ENCODE measurements at places on chromosomes 12 and 14.

GRCh38 chr12:45166056-45166455 lies 49.8 kb upstream of the ANO6 start:
- no peak for DNase-seq

GRCh38 chr14:99755629-99756603 lies 37.3 kb upstream of the EML1 start:
- DNase-seq = peak; percentile 35

DNA sequence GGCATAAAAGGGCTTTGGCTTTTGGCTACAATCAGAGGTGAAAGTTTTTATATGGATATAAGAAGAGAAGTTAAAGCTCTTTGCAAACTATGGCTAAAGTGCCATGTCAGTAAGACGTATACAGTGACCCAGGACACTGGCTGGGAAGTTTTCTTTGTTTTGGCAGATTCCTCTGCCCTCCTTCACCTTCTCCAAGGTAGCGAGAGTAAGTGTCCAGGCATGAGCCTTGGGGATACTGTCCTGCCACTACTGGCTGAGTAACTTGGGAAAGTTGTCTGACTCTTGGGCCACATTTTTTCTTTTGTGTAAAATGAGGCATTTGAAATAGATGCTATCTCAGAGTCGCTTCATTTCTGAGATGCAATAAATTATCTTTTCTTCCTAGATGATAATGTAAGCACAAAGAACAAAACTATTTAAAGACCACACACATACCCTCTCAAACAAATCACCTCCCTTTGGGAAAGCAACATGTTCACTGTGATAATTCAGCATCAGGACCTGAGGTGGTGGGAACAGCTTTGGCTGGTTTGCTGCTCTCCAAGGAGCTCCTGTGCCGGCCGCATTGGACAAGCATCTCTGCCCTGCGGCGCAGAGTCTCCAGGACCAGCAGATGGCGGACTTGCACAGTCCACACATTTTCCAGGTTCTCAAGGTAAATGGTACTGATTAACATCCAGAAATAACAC lies 106.3 kb downstream of the PTCSC3 start:
- DNase-seq = no peak

GRCh38 chr12:104177663-104178501 lies 37.7 kb upstream of the TXNRD1 start:
- peak; percentile 72 for DNase-seq

- DNase-seq = peak; percentile 71
Observed at GRCh38 chr14:69611172-69612013, at the start of gene SUSD6. Gene SUSD6 (plus strand): TSS chr14:69611596. CDS start chr14:69658593, 46,997 bp downstream.

DNA sequence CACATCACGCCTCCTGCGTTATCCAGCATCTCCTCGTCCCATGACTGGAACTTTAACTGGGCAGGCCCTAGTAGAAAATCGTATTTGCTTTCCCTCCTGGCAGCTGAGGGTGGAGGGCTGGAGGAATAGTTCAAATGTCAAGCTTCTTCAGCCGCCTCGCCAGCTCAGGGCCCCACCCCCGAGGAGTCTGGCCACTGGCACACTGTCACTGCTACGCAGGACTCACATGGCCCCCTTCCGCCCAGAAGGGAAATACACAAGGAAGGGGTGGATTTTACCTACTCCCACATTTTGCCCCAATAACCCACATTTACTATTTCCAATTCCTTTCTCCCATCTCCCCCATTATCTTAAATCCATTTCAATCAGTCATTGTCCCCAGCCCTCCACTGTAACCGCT lies 8.6 kb downstream of the SLC6A13 start:
- no peak for DNase-seq

DNA sequence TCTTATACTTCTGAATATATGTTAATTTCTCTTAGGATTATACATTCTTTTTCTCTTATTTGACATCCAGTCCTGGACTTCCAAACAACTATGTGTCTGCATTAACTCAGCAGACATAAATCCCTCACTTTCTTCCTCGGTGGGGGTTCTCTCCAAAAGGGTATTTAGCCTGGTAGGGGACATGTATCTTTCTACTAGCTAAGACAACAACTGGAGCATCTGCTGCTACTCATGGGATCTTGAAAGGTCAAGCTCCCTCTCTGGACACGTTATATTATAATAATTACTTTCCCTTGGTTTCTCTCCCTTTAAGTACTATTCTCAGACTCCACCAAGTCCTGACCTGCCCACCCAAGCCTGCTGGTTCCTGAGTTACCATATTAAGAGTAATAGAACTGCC lies 983.7 kb upstream of the FLRT2 start:
- no peak for DNase-seq

- no peak for DNase-seq
Observed at GRCh38 chr14:100944052-100944451, 40.5 kb upstream of the RTL1 start.

DNA sequence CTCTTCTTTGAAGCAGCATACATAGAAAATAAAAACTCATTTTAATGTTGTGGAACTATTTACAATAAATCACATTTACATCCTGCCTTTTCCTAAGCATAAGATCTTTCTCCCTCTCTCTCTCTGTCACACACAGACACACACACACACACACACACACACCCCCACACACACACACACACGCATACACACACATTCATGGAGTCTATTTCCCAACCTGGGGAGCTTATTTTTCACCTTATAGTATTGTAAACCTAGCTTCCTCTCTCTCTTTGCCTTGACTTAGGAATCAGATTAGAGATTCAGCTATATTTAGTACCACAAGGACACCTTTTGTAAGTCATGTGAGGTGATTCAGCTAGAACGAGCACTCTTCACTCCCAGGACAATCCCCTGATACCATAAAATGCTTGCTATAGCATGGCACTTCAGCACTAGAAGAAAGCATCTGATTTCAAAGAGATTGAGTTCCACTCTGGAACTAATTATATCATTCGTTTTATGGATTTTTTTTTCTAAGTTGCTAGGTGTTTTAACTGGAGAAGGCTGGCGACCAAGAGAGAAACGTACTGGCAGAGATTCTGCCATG lies 23.6 kb downstream of the TMEM30B start:
- no peak for DNase-seq

GRCh38 chr12:9391815-9392214 lies 183.6 kb upstream of the PZP start:
- DNase-seq = no peak

Data from foreskin melanocyte (primary cell).